ENCODE measurements at places on chromosomes 3 and 15.

- peak; percentile 97 for DNase-seq
Measured at GRCh38 chr15:99454941-99455788, 110.6 kb upstream of the MEF2A start.

DNA sequence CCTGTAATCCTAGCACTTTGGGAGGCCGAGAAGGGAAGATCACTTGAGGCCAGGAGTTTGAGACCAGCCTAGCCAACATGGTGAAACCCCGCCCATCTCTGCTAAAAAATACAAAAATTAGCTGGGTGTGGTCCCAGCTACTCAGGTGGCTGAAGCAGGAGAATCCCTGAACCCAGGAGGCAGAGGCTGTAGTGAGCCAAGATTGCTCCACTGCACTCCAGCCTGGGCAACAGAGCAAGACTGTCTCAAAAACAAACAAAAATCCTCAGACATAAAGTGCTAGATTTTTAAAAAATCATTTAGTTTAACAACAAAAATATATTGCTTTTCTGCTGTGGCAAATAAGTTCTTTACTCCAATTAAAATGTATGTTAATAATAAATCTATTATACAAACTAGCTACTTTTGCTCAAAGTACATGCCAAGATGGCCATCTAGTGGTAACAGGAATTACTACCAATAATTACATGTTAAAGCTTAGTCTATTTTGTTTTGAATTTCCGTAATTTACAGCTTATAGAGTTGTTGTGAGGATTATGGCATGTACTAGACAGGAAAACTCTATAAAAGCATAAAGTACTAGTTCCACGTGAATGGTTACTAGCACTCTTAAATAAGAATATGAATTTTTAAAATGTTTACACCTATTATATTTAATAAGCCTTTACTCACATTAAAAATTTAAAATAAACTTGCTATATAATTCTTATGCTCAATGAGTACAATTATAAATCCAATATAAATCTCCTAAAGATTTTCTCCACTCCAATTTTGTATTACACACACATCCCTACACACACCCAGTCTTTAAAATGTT, 39.0 kb downstream of the GABPB1 start:
- DNase-seq, result peak; percentile 12

- DNase-seq, result peak; percentile 9
Measured at GRCh38 chr3:1623896-1624295, 474.8 kb upstream of the CNTN4 start.

DNA sequence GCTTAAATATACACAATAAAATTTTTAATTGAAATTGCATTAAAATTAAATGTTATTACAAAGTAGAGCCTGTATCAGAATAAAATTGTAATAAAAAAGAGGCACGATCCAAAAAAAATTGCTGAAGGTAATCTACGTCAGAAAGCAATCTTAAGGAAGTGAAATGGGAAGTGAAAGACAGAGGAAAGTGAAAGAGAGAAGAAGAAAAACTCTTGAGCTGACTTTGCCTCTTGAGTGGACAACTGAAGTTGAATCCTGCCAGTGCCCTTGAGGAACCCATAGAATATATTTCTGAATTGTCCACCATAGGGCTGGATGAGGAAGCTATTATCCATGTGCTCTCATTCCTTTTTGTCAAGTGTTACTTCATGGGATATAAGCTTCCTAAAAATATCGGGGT, 285.1 kb upstream of the STAC start:
- DNase-seq, result no peak

- DNase-seq, result no peak
Measured at GRCh38 chr15:25910832-25911231, 47.7 kb upstream of the ATP10A start.

GRCh38 chr3:127632035-127632820, 3.2 kb downstream of the PODXL2 start:
- no peak for DNase-seq

GRCh38 chr15:61780278-61780980, 279.8 kb downstream of the VPS13C start:
- DNase-seq, result no peak

DNA sequence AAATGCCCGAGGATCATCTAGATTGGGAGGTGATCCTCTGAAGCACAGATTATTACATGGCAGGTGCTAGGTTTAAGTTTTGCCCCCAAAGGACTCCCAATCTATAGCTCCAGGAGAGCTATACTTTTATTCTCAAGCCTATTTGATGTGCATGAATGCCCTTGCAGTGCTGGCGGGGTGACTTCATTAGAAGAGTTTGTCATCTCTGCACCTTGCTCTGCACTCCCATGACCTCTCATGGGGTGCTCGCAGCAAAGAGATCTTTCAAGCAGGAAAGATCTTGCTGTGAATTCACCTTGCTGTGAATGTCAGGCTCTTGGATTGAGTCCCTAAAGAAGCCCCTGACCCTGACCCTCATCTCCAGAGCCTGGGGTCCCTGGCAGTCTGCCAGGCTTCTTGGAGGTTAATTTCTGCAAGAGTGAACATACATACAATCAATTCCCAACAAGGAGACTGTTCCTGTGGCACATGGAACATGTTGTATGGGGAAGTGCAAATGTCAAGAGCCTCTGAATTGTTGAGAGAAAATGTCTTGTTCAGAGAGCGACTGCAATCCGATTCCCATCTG, 45.9 kb downstream of the FAM43A start:
- DNase-seq, result no peak

DNA sequence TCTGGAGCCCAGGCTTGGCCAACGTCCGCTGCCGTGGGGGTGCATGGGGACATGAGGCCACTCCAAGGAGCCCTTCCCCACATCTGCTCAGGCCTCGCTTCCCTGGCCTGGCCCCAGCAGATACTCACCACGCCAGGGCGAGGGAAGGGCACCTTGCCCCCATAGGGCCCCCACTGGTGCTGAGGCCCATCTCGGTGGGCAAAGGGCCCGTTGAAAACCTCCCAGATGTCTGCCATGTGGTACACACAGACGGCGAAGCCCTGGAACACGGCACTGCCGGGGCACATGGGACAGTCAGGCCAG, 4.7 kb downstream of the SEMA3G start:
- no peak for DNase-seq

DNA sequence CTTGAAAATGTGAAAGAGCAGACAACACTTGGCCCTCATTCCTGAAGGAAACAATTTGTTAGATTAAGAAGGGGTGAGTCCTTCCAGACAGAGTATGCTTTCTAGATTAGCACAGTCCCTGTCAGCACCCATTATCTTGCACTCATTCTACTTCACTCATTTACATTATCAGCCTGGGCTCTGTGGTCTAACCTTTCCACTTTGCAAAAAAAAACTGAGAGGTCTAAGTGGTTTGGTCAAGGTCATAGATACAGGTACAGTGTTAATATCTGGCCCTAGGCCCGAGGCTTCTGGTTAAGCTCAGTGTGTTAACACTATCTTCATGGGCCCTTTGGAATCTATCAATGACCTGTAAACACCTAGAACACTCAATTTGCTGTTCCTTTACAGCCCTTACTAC, 123.4 kb upstream of the LRRN1 start:
- DNase-seq, result no peak

DNA sequence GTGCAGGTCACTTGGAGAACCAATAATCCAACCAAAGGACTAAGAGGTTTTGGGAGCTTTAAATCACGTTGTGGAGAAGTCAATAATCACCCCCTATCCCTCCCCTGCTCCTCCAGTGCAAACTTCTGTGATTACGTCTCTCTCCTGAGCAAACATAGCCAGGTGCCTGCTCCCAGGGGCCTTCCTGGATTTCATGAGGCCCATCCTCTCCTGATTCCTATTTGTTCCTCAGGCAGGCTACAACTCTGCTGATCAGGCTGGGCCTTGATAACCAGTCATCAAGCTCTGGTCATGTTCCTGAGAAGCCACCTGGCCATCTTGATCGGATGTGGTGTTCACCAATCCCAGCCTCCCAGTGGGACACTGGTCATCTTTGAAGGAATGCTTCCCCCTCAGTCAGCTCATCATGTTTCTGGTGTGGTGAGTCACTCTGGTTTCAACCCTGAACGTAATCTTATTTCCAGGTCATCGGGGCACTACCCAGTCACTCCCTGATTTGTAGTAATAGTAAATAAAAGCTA, 2.9 kb upstream of the ZNF710 start:
- DNase-seq, result peak; percentile 45

DNA sequence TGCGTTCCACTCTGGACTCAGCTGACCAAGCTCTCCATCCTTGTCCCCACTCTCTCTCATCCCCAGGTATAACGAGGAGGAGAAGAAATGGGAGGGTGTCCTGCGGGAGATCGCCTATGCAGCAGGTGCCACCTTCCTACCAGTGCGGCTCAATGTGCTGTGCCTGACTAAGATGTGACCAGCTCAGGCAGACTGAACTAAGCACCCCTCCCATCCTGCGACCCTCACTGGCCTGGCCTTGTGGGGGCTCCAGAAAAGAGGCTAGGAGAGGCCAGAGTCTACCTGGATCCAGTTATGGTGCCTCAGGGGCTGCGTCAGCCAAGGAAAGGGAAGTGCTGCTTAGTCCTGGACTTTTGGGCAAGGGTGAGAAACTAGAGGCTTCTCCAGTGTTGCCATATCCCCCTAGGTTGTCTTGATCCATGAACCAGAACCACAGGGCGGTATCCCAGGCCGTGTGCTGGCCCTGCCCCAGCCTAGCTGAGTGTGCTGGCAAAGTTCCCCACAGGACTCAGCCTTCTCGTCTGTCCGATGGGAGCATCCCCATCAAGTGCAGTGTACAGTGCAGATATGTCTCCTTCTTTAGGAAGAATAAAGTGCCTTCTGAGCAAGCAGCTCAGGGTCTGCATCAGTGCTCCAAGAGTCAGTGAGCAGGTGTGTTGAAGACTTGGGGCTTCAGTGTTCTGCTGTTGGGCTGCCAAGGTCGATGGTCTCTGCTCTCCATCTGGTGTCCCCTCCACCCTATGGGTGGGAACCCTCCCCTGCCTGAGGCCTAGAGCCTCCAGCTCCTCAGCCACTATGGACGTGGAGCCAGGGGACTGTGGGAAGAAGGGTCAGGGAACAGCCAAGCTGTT, 6.7 kb downstream of the KLHL40 start:
- DNase-seq, result no peak

GRCh38 chr15:25514522-25514921, 75.7 kb upstream of the UBE3A start:
- no peak for DNase-seq

GRCh38 chr3:185874119-185874518, 49.3 kb upstream of the IGF2BP2 start:
- DNase-seq, result no peak

- no peak for DNase-seq
Measured at GRCh38 chr15:42736178-42736792, 643 bp downstream of the CDAN1 start.

DNA sequence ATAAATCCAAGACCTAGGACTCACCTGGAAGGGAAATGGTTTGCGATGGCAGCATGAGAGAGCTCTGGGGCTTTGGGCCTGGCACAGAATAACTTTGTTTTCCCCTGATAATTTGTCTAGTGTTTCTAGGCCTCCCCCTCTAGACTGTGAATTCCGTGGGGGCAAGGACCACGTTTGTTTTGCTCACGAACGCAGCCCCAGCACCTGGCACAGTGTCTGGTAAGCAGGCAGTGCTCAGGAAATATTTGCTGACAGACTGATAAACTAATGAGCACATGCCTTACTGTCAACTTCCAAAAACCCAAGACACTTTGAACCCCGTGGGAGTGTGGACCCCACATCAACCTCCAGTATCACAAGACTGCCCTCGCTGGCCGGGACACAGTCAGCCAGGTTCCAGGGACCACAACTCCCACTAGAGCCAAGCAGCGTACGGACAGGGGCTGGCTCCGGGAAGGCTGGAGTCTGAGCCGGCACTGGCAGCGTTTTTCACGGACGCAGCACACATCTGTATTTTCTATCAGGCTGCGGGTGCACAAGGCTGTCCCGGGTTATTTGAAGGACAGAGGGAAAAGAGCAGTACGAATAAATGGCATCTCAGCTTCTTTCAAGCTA, 146.5 kb downstream of the XXYLT1 start:
- no peak for DNase-seq

- no peak for DNase-seq
Measured at GRCh38 chr3:187454085-187454815, 86.1 kb downstream of the RTP4 start.

DNA sequence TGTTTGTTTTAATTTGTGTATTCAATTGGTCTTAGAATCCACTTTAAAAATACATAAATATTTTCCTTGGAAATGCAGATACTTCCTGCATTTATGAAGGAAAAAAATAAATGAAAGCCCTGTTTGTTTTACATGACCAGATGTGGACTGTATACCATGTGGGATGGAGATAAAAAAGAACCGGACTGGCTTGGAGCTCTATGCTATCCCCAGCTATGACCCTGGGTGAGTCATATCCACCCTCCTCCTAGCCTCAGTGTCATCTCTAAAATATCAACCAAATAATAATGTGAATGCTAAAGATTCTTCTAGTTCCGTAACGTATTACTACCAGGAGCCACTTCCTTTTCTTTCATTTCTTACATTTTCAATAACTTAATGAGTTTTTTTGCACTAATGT, 44.5 kb upstream of the PDZRN3 start:
- peak; percentile 89 for DNase-seq

DNA sequence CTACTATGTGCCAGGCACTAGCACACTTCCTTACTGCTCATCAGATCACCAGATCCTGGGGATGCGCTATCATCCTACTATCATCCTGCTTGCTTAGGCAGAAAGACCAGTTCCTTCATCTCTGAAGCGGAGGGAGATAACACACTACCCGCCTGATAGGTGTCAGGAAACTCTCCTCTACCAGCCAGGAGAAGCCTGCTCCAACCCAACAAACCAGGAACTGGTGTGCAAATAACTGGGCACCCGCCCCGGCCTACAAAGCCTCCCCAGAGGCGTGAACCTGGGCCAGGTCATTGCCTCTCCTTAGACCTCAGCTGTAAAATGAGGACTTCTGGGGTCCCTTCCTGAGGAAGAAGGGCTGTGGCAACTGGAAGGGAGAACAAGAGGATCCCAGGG, 61.5 kb downstream of the HOMER2 start:
- no peak for DNase-seq

GRCh38 chr3:31357451-31357850, 175.3 kb upstream of the STT3B start:
- no peak for DNase-seq

DNA sequence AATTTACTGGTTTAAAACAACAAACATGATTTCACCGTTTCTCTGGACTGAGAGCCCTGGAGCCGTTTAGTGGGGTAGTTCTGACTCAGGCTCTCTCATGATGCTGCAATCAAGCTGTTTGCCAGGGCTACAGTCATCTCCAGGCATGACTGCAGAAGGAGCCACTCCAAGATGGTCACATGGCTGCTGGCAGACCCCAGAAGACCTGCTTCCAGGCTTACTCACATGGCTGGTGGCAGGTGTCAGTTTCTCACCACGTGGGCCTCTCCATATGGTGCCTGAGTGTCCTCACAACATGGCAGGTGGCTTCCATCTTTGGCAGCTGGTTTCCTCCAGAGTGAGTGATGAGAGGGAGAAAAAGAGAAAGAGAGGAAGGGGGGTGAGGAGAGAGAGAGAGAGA, 378.3 kb upstream of the RGMA start:
- DNase-seq, result no peak
